ENCODE measurements at places on chromosomes 6 and 20. TPM values are rescaled to one million over a fixed set of nuclear protein-coding genes. Genes with fewer than 3 reads are reported as not detected.

Gene KCNG1
- 0.42 TPM for total RNA-seq

- ATAC-seq, result peak; percentile 61
Measured at GRCh38 chr20:26208296-26209091, 511.8 kb upstream of the ZNF337 start.

- ATAC-seq, result no peak
Measured at GRCh38 chr6:48733581-48733980, 622.6 kb upstream of the PTCHD4 start.

DNA sequence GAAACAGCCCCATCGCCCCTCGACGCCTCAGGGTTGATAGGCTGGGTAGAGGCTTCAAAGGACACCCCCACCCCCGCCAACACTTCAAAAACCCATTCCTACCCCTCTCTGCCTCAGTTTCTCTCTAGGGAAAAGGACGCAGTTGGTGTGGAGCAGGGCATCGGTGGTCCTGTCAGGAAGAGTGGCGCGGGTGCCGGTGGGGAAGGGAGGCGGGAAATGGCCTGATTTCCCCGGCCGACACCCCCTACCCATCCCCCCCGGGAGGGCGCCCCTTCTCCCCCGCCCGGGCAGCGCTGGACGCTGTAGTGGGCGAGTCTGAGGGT, 367 bp downstream of the NRSN2 start:
- ATAC-seq, result no peak

- peak; percentile 30 for ATAC-seq
Measured at GRCh38 chr6:149324428-149324827, 6.9 kb downstream of the TAB2 start.

DNA sequence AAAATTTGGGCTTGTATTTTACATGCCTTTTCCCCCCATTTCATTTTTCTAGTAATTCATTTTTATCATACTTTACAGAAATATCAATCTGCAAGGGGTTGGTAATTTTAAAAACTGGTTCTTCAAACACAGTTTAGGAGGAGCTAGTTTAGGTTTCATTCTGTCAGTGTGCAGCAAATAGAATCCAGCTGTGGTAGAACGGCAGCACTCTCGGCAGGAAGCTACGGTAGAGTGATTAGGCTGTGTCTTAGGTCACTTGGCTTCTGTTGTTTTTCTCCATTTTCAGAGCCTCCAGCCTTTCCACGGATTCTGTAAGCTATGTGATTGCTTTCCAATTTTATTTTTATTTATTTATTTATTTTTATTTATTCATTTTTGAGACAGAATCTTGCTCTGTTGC, 32.7 kb downstream of the TLDC2 start:
- ATAC-seq, result no peak

DNA sequence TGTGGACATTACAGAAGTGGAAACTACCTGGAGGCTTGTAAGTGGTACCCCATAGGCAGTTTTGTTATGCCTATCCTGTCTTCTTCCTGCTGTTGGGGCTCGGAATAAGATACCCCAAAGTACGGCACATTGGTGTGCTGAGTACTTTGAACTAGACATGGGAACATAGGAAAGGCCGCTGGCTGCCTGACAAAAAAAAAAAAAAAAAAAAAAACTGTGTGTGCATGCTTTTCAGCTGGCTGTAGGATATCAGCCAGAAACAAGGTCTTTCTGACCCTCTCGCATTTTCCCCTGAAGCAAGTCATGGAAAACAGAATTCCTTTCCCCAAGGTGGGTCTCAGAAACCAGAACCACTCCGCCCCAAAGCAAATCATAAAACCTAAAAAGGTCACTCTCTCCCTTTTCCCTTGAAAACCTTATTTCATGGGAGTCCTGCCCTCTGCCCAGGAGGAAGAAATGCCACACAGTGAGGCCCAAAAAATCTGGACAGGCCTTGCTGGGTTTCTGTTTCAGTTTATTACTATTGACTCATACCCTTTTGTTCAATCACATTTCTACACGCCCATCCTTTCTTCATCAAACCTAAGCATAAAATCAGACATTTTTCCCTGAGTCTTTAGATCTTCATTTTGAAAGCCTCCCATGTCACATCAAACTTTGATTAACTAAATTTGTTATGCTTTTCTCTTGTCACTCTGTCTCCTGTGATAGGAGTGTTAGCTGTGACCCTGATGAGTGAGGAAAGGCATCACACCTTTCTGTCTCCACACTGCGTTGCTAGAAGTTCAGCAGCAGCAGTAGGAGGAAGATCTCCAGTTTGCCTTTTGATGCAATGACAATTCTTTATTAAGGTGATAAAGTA, 17.2 kb downstream of the SLC2A12 start:
- peak; percentile 6 for ATAC-seq

Gene SLC16A10
- 3.8 TPM for total RNA-seq

GRCh38 chr6:44969446-44970185, 358.5 kb upstream of the RUNX2 start:
- ATAC-seq, result no peak

DNA sequence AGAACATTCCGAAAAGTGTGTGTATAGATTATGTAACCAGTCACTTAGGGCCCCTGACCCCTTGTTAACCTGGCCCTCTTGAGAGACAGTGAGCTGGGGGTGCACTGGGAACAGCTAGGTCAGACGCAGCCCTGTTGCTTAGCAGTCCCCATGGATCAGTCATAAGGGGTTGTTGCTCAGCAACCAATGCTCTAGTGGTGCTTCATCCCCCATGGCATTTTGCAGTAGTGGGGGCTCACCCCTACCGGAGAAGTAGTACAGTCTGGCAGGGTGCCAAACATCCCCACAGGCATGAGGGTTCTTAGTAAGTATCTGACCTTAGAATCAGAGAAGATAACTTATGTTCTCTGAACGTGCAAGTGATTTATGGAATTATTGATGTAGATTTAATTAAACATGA, 12.3 kb downstream of the PKIB start:
- no peak for ATAC-seq

DNA sequence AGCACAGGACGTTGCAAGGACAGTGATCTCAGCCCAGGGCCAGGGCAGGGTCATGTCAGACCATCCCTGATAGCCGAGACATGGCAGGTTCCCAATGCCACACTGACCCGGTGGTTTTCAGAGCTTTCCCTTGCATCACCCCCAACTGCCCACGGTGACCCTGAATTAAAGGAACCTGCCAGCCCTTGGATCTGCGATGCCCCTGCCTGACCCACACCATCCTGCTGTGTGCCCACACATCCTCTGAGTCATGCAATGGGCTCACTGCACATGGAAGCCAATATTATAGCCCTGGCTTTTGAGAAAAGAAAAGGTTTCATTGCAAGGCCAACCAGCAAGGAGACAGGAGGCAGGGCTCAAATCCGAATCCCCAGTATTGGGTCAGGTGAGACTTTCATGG, 132.6 kb upstream of the CST7 start:
- no peak for ATAC-seq

Gene HLA-DQB2
- 2.0 TPM for total RNA-seq

Gene OXT
- not detected for total RNA-seq

Gene BPIFB1
- not detected for total RNA-seq

Gene ZFP57
- total RNA-seq, result 2.6 TPM

Gene PSORS1C2
- total RNA-seq, result not detected

- no peak for ATAC-seq
Measured at GRCh38 chr6:32963866-32964265, 4.5 kb upstream of the BRD2 start.

- ATAC-seq, result no peak
Measured at GRCh38 chr20:62177307-62177706, 5.5 kb upstream of the MTG2 start.

Gene RIPOR3
- total RNA-seq, result not detected

GRCh38 chr6:140193269-140193668, 818.8 kb upstream of the CITED2 start:
- no peak for ATAC-seq

DNA sequence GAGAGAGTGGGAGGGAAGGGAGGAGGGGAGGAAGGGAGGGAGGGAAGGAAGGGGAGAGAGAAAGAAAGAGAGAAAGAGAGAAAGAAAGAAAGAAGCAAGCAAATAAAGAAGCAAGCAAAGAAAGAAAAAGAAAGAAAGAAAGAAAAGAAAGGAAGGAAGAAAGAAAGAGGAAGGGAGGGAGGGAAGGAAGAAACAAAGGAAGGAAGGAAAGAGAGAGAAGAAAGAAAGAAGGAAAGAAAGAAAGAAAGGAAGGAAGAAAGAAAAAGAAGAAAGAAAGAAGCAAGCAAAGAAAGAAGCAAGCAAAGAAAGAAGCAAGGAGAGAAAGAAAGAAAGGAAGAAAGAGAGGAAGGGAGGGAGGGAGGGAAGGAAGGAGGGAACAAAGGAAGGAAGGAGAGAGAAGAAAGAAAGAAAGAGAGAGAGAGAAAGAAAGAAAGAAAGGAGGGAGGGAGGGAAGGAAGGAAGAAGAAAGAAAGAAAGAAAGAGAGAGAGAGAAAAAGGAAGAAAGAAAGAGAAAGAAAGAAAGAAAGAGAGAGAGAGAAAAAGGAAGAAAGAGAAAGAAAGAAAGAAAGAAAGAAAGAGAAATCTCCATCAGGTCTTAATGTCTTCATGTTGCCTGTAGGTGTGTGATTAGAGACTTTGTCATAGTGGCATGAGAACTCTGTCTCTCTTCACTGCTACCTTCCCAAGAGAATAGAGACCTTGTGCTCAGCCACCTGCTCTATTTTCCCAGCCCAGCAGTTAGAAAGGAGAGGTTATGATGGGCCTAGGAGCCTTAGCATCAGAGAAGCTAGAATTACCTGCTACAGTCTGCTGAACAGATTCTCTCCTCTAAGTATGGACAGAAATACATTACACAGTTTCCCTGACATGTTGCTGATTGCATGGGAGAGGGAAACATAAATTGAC, 5.0 kb downstream of the SEMG1 start:
- ATAC-seq, result no peak

GRCh38 chr6:109039795-109040194, 54.9 kb downstream of the SESN1 start:
- peak; percentile 32 for ATAC-seq

GRCh38 chr6:118677193-118677592, 25.8 kb upstream of the CEP85L start:
- ATAC-seq, result no peak

Gene GPR6
- not detected for total RNA-seq

- no peak for ATAC-seq
Measured at GRCh38 chr6:84028350-84028749, 5.2 kb upstream of the MRAP2 start.

- ATAC-seq, result peak; percentile 66
Measured at GRCh38 chr6:163414117-163414945, at the start of gene QKI. Gene QKI (plus strand): TSS chr6:163414718. CDS start chr6:163415194, 476 bp downstream.

DNA sequence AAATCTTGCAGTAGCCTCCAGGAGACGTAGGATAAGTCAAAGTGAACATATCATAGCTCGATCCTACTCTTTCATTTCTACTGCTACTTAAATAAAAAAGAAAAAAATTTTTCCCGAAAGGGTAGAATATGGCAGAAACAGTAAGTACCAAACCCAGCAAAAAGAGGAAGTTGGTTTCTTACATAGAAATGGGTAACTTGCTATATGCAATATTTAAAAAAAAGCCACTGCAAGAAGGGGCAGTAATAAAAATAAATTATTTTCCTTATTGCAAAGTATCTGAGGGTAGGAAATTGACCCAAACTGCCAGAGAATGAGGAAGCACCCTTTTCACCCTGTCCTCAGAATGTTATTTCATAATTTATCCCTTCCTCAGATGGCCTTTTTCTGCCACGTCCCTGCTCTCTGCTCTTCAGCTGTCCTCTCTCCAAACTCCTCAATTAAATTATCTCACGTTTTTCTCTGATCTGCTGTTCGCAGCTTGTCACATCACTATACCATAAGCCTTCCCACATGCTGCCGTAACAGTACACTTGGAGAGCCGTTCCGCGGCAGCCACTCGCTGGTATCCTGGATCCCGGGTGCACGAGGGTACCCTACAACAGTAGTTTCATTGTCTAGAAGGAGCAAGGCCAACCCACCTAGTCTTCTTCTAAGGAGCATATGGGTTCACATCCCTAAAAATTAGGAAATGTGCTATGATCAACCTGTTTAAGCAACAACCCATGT, 149.6 kb downstream of the BACH2 start:
- no peak for ATAC-seq

GRCh38 chr20:52682237-52682636, 289.9 kb upstream of the TSHZ2 start:
- no peak for ATAC-seq

GRCh38 chr6:84191802-84192201, 35.6 kb downstream of the CEP162 start:
- no peak for ATAC-seq

GRCh38 chr20:33659341-33660034, 2.6 kb upstream of the C20orf144 start:
- no peak for ATAC-seq

Gene AVP
- not detected for total RNA-seq

GRCh38 chr20:46108435-46108841, 9.7 kb upstream of the CD40 start:
- ATAC-seq, result peak; percentile 41

GRCh38 chr6:139448051-139448649, 73.7 kb upstream of the CITED2 start:
- no peak for ATAC-seq

DNA sequence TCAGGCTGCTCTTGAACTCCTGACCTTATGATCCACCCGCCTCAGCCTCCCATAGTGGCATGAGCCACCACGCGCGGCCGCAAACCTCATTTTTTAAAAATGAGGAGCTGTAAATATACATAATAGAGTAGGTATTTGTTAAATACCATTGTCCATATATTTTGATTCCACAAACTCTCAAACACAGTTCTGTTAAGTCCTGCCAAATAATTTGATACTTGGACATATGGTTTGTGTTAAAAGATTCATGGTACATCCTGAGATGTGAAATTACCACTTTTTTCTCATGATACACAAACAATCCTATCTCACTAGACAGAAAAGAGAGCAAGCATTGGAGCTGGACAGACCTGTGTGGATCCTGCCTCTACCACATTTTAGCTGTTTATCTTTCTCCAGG, 334.1 kb upstream of the KCNQ5 start:
- no peak for ATAC-seq

GRCh38 chr6:112800439-112800838, 453.3 kb downstream of the RFPL4B start:
- no peak for ATAC-seq

Gene RIPPLY2
- total RNA-seq, result not detected

Gene C6orf52
- total RNA-seq, result not detected

Data from activated T-helper 17 cell treated with anti-CD3 and anti-CD28 coated beads, Interleukin-2, amount 50 U/mL, for 72 hours (primary cell).